ENCODE measurements at places on chromosomes 1 and 21.
A peak's percentile ranks its signal among the peaks of the same experiment; 100 is the strongest.

DNA sequence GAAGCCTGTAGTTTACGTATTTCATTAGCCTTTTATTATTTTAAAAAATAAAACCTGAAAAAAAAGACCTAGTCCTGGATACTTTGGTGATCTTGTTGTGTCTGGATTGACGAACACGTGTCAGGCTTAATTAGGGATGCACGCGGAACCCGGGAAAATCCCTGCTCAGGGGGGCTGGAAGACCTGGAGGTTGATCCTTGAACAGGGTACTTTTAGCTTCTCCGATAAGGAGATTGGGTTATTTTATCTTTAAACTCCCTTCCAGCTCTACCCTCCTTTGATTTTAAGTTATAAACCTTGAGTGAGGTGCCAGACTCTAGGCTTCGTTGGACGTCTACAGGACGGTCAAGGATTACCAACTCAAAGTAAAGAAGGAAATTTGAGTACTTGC lies 552 bp upstream of the ZNF691 start:
- no peak for DNase-seq

GRCh38 chr21:39518055-39518846 lies 66.5 kb downstream of the SH3BGR start:
- DNase-seq = peak; percentile 6

DNA sequence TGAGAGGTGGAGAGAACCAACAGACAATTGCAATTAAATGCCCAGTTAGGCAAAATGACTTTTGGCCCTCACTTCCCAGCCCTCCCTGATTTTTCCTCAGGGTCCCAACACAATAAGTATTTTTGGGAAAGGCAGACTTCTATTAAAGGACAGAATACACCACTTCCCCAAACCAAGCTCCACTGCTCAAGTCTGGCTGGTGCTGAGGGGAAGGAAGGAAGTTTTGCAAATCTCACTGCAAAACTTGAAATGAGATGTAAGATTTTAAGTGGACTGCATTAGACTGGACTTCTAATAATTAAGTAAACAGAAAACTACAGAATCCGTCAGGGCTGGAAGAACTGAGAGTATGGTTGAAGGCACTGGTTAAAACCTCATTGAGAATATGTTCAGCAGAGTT lies 32.2 kb upstream of the CD1D start:
- no peak for DNase-seq

DNA sequence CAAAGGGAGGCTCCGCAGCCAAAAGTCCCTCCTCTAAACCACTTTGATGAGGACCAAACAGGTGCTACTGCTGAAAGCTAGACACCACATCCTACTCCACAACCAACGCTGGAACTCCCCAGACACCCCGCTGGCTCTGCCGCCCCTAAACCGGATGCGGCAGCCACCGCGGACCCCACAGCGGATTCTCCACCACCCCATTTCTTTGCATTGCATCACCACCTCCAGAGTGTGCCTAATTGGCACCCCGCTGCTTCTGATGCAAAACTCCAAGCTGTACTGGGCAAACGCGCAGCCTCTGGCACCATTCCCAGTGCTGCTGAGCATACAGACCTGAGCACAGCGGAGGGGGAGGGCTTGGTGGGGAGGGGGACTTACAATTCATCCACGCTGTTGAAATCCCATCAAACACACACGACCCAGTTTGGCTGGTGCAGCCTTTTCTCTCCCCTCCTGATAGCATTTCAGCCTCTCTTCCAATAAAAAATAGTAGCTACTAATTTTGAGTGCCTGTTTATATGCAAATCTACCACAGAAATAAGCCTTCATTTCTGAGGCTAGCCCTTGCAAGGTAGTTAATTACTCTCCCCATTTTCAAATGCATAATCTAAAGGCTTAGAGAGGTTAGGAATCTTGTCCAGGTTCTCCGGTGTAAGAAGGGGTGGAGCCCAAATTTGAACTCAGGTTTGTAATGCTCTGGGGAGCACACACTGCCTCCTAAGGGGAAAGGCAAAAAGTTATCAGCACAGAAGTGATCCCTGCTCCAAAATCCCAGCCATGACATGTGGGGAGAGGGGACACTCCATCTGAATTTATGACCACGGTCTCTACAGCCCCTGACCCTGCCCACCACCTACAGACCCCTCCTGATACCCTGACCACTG lies 12.2 kb upstream of the RGS16 start:
- DNase-seq = peak; percentile 69

DNA sequence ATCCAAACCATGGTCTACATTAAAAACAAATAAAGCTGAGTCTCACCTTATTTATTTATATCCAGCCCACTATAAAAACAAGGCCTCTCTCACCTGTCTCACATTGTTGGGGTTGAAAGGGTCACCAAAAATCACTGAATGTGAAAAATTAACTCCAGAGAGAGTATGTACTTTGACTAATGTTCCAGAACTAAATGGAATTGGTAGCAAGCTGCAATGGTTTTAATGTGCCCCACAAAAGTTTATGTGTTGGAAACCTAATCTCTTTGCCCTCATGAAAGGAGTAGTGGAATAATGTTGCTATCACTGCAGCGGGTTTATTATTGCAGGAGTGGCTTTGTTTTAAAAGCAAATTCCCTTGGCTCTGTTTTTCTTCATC lies 230.3 kb downstream of the LTN1 start:
- DNase-seq = no peak

GRCh38 chr1:208089149-208089548 lies 155.0 kb downstream of the PLXNA2 start:
- no peak for DNase-seq

- DNase-seq = no peak
Observed at GRCh38 chr1:150066328-150066727, 1.2 kb upstream of the VPS45 start.

All from activated CD8-positive, alpha-beta memory T cell treated with anti-CD3 and anti-CD28 coated beads for 48 hours (primary cell).